ENCODE measurements at places on chromosomes 6 and 20.

DNA sequence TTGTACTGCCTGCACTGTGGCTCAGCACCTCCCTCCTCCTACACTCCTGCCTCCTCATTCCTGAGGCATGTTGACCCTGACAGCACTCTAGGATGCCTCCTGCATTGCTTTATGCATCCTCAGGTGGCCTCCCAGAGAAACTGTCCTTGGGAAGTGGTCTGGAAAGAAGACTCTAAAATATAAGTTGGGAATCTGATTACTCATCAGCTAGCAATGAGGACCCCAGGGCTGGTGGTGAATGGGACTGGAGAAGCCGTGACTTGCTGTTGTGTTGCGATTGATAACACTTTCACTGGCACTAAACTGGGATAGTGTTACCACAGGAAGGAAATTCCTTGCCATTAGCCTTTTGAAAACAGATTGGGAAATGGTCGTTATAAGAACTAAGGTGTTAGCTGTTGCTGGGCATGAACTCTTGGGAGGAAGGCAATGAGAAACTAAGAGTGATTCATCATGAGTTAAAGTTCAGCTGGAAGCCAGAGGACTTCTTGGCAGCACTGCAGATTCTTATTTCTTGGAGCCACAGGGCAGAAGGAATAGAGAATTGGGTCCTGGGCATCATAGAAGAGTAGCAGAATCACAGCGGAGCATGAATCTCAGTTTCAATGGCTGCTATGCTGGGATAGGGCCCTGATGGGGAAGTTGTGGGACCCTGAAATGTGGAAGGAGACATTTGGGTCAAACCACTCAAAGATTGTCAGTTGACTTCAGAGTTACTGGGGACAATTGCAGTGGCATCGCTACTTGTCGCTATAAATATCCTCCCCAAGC, 10.1 kb upstream of the SIRPD start:
- DNase-seq, result no peak

- DNase-seq, result no peak
These were observed 767 bp downstream of the PTK6 start for GRCh38 chr20:63536241-63536977.

DNA sequence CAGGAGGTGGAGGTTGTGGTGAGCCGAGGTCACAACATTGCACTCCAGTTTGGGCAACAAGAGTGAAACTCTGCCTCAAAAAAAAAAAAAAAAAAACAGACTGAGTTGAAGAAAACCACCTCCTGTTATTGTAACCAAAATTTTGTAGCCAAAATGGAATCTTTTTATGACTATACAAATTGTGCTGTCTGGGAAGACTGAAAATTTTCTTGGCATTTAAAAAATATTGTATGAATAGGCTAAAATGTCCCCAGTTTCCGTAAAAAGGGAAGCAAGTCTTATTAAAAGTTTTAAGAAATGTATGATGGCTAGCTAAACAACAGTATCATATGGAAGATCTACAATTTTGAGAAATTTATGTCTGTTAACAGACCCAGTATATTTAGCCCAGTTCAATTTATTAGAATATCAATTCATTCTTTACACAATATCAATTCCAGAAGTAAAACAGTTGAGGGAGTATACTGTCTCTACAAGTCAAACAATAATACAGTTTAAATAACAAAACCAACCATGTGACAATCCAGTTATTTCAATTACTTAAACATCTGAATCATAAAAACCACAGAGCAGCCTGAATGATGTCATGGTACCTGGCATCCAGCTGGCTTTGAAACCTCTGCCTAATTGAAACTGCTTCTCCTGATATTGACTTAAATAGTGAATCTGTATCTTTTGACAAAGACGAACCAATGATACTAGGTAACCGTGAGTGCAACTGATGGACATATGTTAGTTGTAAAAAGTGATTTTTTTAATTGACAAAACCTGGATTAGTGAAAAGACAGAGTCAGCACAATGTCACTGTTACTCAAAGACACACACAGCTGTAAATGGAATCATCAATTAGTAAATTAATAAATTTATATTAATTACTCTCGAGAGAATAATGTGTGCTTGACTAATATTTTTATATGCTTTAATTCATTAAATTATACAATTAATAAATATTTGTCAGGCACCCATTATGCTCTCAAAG, 166.6 kb upstream of the MARCKS start:
- no peak for DNase-seq

GRCh38 chr6:35451354-35452182, 570 bp upstream of the FANCE start:
- no peak for DNase-seq

DNA sequence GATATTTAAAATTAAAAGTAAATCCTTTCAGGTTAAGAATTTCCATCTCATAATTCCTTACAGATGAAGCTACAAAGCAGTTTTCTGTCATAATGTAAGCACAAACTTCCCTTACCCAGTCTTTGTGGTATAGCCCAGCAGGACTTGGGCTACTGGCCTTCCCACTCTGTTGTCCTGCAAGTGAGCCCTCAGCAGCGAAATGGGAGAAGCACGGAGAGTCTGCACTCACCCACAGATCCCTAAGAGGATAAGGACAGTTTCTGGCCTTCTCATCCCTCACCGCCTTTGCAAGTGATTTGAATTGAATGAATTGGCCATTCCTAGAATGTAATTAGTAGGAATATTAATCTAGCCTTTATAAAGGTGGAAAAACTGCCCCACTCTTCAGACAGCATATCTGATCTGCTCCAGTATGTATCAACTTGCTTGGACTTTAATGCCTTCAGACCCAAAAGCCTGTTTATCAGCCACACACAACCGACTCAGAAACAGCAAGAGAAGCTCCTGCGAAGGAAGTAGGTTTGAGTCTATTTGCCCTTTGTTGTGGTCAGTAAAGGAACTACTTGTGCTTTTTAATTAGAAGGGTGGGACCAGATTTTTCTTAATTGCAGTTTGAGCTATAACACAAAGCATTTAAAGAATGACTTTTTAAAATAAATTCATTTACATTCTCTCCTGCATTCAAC, 29.9 kb upstream of the PRDM1 start:
- no peak for DNase-seq

- no peak for DNase-seq
These were observed 13.2 kb downstream of the CITED2 start for GRCh38 chr6:139361211-139361610.

- no peak for DNase-seq
These were observed 58.7 kb downstream of the EDN1 start for GRCh38 chr6:12348530-12349511.
